Stimulated activated CD4-positive, alpha-beta T cell treated with anti-CD3 and anti-CD28 coated beads, Interleukin-15, amount 100 ng/mL, for 1 hour (primary cell): ENCODE measurements at places on chromosomes 4 and X.
A peak's percentile ranks its signal among the peaks of the same experiment; 100 is the strongest.

DNA sequence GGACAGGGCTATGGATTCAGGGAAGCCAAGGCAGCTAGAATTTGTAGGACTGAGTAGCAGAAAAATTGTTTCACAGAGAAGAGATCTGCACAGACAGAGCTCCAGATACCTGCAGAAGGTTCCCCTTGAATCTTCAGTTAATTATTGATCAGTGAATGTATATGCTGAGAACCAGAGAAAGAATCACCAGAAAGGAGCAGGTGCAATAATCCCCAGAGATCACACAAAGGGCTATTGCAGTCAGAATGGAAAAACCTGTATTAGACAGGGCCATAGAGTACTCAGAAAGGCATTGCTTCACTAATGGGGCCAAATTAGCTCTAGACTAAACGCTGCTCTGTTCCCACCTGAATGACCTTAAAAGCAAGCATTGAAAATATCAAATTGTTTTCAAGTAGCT is 35.5 kb upstream of the SMAD1 start:
- DNase-seq, result no peak

DNA sequence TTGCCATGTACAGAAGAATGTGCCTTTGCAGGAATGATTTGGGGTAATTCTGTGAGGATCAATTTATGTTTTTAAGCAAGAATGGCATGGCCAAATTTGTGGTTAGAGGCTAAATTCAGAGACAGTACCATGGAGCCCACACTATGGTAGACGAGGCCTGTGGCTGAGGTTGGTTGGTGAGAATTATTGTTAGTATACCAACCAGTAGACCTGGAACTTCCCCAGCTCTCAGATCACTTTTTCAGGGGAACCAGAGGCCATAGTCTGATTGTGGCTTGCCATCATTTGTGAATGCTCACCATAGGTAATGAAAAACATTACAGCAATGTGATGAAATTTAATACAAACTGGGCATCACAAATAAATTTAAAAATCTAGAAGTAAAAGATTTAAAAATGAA is 56.3 kb downstream of the SHISA3 start:
- no peak for DNase-seq

GRCh38 chr4:180809439-180809838 is 1433.8 kb upstream of the TENM3 start:
- DNase-seq, result no peak

DNA sequence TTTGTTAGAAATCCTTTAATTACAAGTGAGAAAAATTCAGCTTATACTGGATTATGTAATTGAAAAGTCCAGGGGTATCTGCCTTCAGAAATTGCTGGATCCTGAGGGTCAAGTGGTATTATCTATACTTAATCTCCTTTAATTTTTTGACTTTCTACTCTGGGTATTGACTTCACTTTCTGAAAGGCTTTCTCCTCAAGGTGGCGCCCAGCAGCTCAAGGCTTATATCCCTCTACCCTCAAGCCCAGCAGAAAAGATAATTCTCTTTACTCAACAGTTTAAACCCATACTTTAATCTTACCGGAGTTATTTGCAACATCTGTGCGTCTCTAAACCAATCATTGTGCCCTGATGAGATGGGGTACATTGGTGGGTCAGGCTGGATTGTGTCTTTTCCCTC is 129.5 kb downstream of the LARP7 start:
- no peak for DNase-seq

DNA sequence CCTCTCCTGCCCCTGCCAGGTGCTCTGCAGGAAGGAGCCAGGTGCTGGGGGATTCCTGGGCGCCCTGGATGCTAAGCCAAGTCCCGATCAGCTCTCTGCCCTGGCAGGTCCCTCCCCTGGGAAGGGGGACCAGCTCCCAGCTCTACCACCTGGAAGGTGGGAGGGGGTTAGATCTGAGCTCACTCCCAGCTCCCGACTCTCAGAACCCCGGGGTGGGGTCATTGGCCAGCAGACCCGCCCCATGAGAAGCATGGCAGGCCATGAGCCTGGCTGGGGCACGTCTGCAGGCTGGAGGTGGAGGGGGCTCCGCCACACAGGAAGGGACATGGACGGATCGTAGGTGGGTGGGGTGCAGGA is 83.4 kb upstream of the NKX1-1 start:
- no peak for DNase-seq

GRCh38 chrX:101397779-101398178 is 7.0 kb downstream of the RPL36A start:
- DNase-seq, result no peak

GRCh38 chr4:179747218-179747910 is 2305.1 kb upstream of the AGA start:
- DNase-seq, result no peak

DNA sequence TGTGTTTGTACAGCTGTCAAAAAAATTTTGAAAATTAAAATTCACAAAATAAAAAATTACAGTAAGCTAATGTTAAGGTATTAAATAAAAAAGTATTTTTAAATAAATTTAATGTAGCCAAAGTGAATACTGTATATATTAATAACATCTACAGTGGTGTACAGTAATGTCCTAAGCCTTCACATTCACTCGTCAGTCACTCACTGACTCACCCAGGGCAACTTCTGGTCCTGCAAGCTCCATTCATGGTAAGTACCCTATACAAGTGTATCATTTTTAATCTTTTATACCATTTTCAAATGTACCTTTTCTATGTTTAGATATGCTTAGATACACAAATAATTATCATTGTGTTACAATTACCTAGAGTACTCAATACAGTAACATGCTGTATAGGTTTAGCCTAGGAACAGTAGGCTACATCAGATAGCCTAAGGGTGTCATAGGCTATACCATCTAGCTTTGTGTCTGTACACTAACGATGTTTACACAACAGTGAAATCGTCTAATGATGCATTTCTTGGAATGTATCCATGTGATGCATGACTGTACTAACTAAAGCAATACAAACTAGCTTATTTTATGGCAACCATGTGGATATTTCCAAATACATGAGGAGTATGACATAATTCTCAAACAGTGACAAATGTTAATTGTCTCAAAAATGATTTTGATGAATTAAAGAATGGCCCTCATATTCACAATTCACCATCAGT is 13.7 kb downstream of the DDX60 start:
- DNase-seq, result no peak

DNA sequence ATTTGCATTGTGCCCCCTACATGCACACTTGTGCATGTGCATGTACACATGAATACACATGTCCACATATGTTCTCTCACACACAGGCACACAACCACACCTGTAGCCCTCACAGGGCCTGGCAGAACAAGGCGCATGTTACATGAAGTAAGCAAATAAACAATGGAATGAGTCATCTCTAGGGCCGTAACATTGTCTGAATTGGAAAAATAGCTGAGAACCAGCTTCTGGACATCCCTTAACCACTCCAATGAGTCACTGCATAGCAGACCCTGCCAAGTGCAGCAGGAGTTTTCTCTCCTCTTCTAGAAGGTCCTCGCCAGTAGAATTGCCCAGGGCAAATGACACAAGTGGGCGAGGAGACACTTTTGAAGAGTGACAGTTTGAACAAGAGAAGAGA is 66.1 kb downstream of the MAGEA10 start:
- DNase-seq, result no peak

DNA sequence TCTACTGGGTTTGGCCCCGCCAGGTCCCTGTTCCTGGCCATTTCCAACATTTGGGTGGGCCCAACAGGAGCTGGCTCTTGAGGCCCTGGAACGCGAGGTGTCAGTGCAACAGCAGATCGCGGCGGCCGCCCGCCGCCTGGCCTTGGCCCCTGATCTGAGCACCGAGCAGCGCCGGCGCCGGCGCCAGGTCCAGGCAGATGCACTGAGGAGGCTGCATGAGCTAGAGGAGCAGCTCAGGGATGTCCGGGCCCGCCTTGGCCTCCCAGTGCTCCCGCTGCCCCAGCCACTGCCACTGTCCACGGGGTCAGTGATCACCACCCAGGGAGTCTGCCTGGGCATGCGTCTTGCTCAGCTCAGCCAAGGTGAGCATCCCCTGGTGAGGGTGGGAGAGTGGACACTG is 5.5 kb downstream of the CCDC120 start:
- no peak for DNase-seq

DNA sequence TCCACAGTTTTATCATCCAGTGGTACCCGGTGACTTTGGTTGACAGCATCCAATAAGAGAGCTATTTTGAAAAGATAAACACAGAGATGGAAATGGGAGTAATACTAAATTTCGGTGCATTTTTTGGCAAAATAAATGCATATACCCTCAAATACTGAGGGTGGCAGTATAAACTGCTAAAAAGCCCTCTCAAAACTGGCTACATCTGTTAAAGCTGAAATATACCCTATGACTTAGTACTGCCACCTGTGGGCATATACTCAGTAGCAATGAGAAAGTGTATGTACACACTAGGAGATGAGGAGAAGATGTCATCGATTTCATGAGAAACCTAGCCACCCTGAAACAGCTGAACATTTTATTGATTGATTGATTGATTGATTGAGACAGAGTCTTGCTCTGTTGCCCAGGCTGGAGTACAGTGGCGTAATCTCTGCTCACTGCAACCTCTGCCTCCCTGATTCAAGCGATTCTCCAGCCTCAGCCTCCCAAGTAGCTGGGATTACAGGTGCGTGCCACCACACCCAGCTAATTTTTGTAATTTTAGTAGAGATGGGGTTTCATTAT is 12.2 kb upstream of the TMEM128 start:
- no peak for DNase-seq

DNA sequence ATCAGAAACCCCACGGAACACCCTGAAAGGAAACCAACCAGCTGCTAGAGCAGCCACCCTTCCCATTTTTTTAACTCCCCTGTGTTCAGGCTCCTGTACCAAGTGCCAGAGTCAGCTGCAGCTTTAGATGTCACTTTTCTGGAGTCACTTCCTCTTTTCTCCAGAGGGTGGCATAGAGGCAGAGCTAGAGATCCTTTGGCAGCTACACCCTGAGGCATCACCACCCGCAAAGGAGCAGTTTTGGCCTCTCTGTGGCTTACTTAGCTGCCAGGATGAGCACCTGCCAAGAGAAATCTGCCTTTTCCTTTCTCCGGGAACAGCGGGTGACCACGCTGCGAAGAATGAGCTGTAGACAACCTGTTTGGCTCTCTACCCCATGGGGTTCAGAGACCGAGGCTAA is 58.0 kb upstream of the CHRDL1 start:
- no peak for DNase-seq

DNA sequence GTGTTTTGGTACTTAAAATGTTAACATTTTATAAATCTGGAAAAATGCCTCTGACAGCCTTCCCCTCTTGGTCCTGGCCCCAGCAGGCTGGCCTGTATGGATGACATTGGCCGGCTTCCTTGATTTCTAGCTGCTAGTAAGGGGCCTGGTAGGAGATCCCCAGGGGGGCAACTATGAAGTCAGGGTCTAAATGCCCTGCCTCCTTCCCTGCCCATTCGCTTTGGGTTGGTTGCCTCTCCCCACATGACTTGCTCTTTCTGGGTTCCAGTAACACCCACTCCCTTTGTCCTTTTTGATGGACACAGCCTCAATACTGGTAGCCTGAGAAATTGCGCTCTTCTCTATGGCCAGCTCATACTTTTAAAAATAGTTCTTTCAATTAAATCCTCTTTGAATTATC is 78.0 kb upstream of the MAD2L1 start:
- no peak for DNase-seq

- no peak for DNase-seq
Measured at GRCh38 chr4:158458271-158458895, 63.3 kb upstream of the RXFP1 start.

DNA sequence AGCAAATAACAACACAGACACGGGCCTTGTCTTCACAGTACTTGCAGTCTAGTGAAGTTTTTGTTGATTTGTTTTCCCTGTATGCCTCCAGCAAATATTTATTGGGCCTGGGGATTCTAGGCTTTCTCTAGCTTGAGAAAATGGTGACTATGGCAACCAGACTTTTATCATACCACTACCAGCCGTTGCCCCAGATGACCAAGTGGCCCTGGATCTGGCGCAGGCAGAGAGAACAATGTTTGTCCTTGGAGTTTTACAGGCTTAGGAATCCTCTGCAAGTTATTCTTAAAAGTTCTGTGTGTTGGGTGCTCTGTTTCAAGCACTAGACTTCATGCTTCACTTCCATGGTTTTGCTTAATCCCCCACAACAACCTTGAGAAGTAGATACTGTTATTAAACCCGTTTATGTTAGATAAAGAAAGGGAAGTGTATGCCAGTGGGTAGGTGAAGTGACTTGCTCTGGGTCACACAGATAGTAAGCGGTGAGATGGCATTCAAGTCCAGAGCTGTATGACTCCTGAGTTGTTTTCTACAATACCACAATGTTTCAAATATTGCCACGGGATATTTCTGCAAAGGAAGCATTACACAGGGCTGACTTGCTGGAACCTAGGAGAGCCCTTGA is 94.6 kb downstream of the AKAP4 start:
- no peak for DNase-seq

DNA sequence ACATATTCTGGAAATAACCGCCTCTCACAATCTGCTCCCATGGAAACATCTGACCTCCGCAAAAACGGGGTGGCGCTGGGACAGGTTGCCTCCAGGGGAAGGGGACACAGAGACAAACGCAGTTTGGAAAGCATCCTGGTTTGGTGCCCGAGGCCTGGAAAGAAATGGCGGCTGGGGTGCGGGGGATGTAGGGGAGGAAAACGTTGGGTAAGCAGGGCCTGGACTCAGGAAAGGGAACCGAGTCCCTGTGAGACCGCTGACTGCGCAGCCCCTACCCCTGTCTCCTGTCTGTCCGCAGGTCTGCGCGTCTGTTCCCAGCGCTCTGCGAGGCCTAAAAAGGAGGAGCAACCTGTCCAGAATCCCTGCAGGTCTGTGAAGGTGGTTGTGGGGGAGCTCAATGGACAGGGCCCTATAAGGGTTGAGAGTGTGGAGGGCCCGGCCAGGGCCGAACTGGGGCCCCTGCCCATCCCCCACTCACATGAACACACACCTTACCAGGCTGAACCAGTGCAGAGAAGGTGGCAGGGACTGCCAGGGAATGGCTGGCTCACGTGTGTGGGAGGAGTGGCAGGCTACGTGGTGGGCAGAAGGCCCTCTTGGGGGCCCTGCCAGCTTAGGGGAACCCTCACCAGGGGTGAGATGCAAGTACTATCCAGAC is 672 bp downstream of the TCEAL3 start:
- no peak for DNase-seq

DNA sequence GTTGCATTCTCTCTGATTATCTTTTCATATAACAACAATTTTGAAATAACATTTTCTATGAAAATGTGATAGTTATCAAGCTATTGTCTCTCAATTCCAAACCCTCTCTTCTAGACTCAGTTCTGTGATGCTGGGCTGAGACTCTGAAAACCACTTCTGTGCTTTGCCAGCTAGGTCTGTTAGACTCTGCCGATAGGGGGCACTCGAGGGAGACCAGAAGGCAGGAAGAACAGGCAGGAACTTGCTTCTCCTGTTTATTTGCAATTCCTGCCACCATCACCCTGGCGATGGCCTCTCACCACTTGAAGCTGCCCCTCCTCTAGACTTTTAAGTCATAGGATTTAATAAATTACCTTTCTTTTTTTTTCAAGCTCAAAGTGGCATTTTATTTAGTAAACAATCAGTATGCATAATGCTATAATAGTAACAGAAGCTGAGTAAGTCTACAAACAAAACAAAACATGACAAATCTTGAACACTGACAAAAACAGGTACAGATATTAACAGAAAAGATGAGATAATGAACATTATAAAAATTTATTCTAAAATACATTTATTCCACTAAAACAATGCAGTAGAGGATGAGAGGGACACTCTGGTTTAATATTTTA is 49.7 kb downstream of the RASL11B start:
- peak; percentile 20 for DNase-seq
